ENCODE measurements at places on chromosomes 5 and 9. TPM values are rescaled to one million over a fixed set of nuclear protein-coding genes. Genes with fewer than 3 reads are reported as not detected.
A peak's percentile ranks its signal among the peaks of the same experiment; 100 is the strongest.

Gene PCAT7
- total RNA-seq = not detected

Gene WNT8A
- not detected for total RNA-seq

Gene MOB3B
- total RNA-seq = 1.6 TPM

Gene AFF4
- total RNA-seq = 39.1 TPM

Gene MIGA2
- total RNA-seq = 40.5 TPM

Gene PCDHGB7
- 10.6 TPM for total RNA-seq

Gene SOHLH1
- not detected for total RNA-seq

Gene DMGDH
- 5.1 TPM for total RNA-seq

Gene RMI1
- 5.6 TPM for total RNA-seq

Gene FREM1
- 6.7 TPM for total RNA-seq

Gene ELL2
- total RNA-seq = 75.9 TPM

Gene ZBED3
- 10.9 TPM for total RNA-seq

Gene FBP2
- not detected for total RNA-seq

- DNase-seq = peak; percentile 34
Observed at GRCh38 chr9:79989079-79989478, 417.3 kb downstream of the TLE4 start.

- DNase-seq = no peak
Observed at GRCh38 chr9:33677961-33678360, 117.4 kb upstream of the PRSS3 start.

GRCh38 chr9:78351816-78352215 is 54.9 kb downstream of the PSAT1 start:
- DNase-seq = no peak

DNA sequence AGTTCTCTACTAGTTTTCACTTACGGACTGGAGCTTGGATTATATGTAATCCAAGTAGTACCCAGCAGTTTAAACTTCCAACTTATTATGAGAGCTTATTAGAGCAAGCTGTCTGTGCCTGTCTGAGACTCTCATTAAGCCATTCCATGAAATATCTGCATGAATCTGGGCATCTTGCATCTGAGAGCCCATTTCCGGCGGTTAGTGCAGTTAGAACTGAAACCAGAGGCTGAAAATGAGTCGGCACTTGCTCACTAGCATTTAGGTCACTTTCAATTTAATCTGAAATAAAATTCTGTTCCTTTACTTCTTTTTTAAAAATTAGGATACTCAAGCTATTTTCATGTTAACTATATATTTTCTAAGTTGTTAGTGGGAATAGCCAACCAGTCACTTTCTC is 102.2 kb downstream of the MEGF10 start:
- DNase-seq = no peak

DNA sequence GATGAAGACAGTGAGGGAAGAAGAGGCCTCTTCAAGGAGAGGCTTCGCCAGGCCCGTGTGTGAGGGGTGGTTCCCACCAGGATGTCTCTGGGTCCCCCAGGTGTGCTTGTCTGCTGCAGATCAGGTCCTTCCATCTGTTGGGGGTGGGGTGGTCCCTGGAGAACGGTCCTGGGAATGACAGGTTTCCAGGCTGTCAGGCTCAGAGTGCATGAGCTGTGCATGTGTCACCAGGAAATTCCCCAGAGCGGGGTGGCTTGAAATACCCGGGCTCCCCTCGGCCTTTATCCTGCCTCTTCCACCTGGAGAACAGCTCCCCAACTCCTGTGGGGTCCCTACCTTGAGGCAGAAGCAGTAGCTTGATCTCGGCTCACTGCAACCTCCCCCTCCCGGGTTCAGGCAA is 118.8 kb downstream of the GAPVD1 start:
- DNase-seq = no peak

GRCh38 chr5:98721231-98721928 is 52.1 kb upstream of the RGMB start:
- no peak for DNase-seq

DNA sequence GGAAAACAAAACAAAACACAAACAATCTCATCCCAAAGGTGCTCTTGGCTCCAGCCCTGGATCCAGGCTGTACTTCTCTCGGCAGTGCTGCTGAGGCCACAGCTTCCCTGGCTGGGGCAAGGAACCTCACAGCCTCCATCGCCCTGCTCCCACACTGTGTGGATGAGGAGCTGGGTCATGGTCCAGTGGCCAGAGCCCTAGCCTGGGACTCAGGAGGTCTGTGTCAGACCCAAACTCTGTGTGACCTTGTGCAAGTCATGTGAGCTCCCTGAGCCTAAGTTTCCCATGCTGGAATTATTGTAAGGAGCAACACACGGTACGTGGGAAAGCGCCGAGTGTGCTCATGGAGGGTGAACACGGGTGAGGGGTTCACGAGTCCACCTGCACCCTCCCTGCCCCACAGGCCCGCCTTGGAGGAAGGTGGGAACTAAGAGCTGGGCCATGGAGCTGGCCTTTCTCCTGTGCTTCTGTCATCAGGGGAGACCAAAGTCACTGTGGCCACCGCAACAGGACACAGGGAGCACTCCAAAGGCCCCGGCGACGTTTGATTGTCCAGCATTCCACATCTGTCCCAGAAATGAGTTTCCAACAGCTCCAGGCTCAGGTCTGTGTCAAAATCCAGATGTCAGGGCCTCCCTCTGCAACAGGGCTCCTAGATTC is 26.2 kb upstream of the SMU1 start:
- no peak for DNase-seq

DNA sequence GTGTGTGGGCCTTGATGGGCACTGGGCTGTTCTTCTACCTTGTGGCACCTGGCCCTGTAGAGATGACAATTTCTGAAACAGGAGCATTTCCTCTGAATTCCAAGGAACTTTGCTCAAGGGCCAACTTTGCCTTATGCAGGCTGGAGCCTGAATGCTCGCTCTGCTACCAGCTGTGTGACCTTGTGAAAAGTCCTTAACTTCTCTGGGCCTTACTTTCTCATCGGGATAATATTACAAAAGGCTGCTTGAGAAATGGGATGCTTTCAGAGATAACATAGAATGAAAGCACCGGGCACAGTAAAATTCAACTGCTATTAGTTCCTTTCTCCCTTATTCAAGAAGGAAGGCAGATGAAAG is 58.8 kb downstream of the GADD45G start:
- DNase-seq = no peak

GRCh38 chr5:172455511-172456061 is 1.3 kb upstream of the SH3PXD2B start:
- peak; percentile 76 for DNase-seq

DNA sequence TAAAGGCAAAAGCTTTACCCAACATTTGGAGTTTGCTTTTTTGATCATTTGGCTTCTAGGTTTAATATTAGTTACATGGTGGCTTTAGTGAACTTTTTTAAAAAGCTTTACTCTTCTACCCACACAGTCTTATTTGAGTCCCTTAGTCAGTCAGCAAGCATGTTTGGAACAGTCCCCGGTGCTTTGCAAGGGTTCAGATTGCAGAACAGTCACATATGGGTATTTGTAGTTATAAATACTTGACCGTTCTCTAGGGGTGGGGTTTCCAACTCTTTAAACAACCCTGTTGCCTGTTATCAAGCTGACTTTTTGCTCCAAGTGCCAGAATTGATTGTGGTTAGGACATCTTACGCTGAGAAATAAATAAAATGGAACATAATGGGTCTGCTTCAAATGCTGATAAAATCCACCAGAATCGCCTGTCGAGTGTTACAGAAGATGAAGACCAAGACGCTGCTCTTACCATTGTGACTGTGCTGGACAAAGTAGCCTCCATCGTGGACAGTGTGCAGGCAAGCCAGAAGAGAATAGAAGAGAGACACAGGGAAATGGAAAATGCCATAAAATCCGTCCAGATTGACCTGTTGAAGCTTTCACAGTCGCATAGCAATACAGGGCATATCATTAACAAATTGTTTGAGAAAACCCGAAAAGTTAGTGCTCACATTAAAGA is at the start of gene CAVIN4:
CAVIN4 (plus strand) TSS at position 304 of the 673 bp plus-strand sequence; CDS start at position 369, 65 bp downstream.
- DNase-seq = no peak

- DNase-seq = peak; percentile 21
Observed at GRCh38 chr9:135804581-135805421, 102.5 kb downstream of the CAMSAP1 start.

DNA sequence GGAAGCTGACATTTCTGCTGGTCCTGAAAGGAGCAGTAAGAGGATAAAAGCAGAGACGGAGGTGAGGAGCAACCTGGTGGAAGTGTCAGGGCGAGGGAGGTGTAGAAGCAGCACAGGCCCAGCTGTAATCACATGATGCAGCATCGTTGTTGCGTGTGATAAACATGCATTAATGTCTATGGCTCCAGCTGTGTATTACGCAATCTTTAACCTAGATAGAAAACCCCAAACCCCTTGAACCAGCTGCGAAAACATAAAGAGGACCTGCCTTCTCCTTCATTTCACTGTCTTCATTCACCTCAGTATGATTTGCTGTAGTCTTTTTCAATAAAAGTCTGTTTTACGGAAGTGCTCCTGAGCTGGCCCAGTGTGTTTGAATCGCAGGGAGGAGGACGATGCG is 162.9 kb downstream of the NTRK2 start:
- DNase-seq = no peak

DNA sequence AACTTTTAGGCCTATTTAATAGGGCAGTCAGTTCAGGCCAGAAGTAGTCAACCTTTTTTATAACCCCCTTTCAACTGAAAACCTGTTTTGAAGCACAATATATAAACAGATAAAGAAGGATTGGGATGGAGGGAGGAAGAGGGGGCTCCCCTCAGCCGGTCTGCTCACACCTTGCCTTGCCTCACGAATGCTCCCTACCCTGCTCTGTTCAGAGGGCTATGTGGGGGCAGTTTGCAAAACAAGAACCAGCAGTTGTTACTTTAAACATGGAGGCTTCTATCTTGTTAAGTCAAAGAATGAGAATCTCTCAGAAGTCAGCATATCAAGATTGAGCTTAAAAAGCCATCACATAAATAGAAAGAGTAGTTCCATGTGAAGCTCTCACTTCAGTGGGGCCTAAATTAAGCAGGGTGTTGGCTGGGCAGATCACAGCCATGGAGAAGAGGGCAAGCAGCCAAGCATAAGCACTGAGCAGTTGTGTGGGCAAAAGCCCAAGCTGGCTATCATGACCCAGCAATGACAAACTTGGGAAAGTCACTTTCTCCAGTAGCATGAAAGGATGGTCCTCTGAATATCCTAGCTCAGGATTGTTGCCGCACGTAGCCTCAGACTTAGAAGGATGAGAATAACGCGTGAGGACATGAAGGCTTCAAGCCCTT is 70.6 kb downstream of the ALDH1A1 start:
- DNase-seq = peak; percentile 83

DNA sequence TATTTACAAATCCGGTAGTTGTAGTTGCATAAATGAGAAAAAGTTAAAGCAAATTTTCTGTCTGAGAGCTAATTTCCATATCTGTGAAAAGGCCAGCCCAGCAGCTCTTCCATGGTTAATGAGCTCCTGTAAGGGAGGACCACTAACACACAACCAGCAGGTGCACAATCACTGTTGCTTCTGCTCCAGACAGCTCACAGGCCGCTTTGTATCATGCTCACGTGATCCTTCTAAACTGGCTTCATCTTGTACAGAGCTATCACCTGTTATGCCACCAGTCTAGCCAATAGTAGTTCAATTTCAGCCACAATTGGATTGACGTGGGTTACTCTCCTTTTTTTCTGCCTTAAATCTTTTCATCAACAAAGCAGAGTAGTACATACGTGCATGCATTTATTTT is 38.3 kb upstream of the FBXL17 start:
- DNase-seq = no peak

DNA sequence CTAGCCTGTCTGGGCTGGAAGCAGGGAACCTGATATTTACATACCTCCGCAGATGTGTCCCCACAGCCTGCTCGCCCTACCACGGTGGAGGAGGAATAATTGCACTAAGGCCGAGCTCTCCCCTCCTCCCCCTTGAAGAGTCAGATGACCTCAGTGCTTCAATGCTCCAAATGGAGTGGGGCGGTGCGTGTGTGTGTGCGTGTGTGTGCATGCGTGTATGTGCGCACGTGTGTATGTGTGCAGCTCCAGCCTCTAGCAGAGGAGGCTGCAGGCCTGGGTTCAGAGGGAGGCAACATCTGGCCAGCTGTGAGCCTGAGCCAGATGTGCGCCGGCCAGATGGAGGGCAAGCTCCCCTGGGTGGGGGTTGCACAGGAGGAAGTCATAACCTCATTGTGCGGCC is 90.5 kb downstream of the NRG2 start:
- no peak for DNase-seq

- no peak for DNase-seq
Observed at GRCh38 chr5:7218141-7218540, 177.8 kb upstream of the ADCY2 start.
